ENCODE measurements at places on chromosomes 2 and 18. TPM values are rescaled to one million over a fixed set of nuclear protein-coding genes. Genes with fewer than 3 reads are reported as not detected.

GRCh38 chr2:105828558-105828957 lies 83.8 kb downstream of the NCK2 start:
- no peak for DNase-seq

DNA sequence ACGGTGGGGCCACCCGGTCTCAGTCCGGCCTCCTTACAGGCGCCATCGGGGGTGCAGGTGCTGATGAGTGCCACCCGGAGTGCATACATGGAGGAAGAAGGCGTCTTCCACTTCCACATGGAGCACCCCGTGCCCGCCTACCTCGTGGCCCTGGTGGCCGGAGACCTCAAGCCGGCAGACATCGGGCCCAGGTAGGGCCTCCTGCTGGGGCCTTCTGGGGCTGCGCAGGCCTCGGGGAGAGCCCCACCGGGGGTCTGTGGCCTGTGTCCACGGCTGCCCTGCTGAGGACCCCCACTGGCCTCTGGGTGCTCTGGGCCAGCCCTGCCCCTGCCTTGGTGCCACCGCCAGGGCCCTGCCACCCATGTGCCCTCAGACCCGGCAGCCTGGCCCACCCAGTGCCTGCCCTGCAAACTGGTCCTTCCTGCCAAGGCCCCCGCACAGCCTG lies 4.8 kb downstream of the RNPEPL1 start:
- DNase-seq = no peak

- DNase-seq = no peak
Measured at GRCh38 chr18:59932401-59932800, 32.6 kb downstream of the PMAIP1 start.

GRCh38 chr2:222566229-222566628 lies 89.7 kb downstream of the FARSB start:
- DNase-seq = no peak

DNA sequence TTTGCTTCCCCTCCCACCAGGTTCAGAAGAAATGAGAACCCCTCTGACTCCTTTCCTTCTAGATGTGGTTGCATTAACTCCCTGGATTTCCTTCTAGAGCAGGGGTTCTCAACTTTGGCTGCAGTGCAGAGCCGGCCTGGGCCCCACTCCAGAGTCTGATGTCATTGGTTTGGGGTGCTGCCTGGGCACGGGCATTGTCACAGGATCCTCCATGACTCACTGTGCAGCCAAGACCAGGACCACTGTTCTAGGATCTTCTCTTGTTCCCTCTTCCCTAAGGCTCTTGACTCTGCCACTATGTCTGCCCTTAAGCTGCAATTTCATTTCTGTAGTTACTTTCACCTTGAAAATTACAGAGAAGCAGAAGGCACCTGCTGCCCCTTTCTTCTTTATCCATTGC lies 31.8 kb downstream of the TBC1D8 start:
- no peak for DNase-seq

- no peak for DNase-seq
Measured at GRCh38 chr18:49846361-49846662, 33.0 kb upstream of the ACAA2 start.

DNA sequence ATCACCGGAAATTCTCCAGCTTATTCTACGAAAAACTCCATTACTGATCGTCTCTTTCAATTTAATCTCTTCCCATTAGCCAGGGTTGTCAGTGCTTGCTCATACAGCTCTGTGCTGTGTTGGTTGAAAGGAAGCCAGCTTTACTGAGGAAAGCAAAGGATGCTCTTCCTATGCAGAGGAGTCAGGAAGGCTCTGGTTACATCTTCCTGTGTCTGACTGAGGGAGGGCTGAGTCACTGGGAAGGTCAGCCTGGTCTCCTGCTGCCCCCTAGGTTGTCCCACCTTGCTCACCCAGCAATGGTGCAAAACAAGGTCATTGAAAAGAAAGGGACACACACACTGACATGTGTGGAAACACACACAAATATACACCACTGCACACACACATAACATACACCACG lies 975.6 kb downstream of the DCDC2C start:
- DNase-seq = no peak

DNA sequence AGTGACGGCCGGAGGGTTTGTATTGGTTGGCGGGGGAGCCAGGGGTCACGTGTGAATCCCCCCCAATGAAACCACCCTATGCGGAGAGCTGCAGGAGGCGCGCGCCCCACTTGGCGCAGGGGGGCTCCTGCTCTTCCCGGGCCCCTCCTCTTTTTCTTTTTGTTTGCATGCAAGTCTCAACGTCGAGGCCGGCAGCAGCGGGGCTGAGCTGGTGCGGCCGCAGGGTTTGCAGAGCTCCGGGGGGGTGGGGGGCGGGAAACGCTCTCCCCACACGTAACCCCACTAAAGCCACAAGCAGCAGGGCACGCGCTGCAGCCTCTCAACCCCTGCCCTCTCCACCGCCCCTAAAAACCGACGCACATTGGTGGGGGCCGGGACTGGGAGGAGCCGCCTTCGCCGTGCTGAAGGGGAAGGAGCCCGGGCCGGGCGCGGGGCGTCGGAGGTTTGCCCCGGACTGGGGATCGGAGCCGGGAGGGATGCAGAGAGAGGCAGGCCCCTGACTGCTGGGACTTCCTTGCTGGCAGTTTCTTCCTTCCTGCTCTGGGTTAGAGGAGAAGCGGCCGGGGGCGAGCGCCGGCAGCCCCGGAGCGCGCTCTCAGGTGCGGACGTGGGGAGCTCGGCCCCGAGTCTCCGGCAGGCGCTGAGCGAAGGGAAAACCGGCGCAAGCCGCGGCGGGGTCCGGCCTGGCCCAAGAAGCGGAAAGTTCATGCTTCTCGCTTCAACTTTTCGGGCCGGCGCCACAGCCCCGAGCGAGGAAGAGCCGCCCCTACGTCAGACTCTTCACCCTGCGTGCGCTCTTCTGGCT lies 864 bp downstream of the LBH start:
- DNase-seq = no peak

DNA sequence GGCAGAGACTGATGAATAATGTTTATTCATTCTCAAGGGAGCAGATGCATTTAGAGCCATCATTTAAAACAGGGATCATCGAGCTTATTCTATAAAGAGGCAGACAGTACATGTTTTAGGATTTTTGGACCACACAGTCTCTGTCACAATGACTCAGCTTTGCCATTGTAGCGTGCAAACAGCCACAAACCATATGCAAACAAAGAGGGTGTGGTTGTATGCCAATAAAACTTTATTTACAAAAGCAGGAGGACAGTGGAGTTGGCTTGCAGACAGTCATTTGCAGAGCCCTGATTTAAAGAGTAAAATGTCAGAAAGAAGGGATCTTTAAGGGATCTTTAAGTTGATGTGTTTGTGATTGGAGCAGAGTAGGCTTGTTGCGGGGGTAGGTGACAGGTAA lies 51.5 kb downstream of the SMIM21 start:
- DNase-seq = no peak

DNA sequence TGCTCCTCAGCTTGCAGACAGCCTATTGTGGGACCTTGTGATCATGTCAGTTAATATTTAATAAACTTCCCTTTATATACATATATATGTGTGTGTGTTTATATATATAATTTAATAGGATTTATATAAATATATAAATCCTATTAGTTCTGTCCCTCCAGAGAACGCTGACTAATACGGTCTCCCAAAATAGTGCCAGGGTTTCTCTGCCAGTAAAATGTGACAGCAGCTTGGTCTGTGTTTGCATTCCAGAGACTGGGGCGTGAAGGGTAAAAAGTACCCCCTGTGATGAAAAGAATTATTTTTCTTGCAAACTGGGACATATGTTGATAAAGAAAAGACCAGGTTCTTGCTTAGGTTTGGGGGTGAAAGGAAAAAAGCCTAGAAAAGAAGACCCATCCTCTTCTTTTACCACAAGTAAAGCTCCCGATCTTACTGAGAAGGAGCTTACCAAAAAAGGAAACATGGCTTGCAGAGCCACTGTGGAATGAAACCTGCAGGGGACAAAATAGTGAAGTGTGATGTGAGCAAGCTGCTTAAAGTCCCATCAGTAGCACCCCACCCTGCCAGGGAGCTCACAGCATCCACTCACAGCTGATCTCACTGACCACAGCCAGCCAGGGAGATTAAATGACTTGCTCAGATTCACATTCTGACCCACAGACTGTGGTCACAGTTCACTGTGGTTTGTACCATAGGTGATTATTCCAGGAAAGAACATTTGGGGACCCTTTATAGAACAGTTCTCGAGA lies 110.9 kb upstream of the RMP24 start:
- peak; percentile 33 for DNase-seq

- no peak for DNase-seq
Measured at GRCh38 chr2:209191139-209191538, 232.7 kb upstream of the MAP2 start.

DNA sequence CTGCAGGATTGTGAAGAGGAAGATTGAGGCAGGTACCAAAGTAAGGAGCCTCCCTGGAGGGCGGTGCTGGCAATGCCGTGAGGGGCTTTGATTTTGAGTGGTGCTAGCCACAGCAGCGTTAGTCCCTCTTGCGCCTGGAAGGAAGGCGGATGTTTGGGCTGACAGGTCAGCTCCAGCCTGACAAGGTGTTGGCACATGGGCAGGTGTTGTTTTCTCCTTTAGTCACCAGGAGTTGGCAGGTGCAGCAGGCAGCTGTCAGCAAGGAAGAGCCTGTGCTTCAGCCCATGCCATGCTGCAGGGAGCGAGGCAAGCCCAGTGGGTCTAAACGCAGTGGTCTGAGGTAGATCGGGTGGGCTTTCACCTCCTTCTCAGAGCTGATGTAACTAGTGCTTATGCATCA lies 8.5 kb downstream of the SEC11C start:
- no peak for DNase-seq

DNA sequence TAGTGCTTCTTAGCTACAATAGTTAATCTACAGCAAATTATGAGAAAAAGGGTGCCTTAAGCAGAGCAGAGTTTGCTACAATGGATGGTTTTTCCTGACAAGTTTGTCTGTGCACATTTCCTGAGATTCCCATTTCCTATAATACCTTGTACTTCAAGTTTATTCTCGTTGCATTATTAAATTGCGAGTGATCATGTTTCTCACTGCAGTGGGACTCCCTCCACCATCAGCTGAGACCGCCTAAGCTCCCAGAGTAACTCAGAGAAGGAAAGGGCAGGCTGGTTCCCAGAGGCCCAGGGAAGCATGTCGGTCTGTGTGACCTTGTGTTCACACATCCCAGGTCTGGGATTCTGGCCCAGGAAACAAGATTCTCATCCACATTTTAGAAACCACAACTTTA lies 162.1 kb downstream of the ARL4C start:
- DNase-seq = no peak

GRCh38 chr18:39232490-39232889 lies 1666.9 kb upstream of the CELF4 start:
- DNase-seq = no peak

DNA sequence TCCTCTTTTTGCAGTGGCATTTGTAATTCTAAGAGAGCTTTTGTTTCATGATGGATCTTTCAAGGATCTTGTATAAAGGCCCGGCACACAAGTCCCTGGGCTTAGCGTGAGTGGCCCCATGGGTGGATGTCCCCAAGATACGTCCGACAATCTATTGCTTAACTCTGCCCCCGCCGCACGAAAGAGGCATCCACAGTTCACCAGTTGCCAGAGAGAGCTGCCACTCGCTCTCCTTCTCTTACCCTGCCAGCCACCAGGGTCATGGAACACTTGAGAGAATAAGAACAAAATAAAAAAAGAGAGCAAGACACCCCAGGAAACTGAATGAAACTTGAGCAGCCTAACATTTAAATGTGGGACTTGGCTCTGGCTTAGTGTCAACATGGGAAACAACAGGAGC lies 92.3 kb downstream of the CTAGE1 start:
- no peak for DNase-seq

- DNase-seq = no peak
Measured at GRCh38 chr2:63853527-63854310, 12.0 kb downstream of the UGP2 start.

- DNase-seq = no peak
Measured at GRCh38 chr18:42617221-42617620, 498.3 kb downstream of the RIT2 start.

GRCh38 chr2:234044157-234044556 lies 6.3 kb upstream of the SPP2 start:
- DNase-seq = no peak

DNA sequence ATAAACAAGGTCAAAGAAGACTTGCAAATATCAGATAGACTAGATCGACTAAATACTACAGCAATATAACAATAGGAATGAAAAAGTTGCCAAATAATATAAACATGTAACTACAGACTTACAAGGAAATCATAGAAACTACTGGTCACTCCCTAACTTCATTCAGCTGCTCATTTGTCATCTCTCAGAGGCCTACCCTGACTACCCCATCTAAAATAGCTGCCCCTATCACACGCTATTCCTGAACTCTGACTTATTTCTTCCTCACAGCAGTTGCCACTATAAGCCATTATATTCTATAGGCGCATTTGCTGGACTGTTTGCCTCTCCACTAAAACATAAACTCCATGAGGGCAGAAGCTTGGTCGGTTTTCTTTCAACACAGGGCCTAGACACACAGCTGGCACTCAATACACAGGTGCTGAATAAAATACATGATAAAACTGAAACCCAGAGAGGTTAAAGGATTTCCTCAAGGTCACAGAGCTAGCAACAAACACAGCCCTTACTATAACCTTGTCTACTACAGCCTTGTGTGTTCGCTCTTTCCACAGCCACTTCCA lies 1.8 kb downstream of the STRN start:
- no peak for DNase-seq

- peak; percentile 49 for DNase-seq
Measured at GRCh38 chr2:74525717-74526648, at the start of gene DQX1. DQX1 (minus strand) TSS chr2:74526231; CDS start chr2:74525729, 502 bp downstream.

DNA sequence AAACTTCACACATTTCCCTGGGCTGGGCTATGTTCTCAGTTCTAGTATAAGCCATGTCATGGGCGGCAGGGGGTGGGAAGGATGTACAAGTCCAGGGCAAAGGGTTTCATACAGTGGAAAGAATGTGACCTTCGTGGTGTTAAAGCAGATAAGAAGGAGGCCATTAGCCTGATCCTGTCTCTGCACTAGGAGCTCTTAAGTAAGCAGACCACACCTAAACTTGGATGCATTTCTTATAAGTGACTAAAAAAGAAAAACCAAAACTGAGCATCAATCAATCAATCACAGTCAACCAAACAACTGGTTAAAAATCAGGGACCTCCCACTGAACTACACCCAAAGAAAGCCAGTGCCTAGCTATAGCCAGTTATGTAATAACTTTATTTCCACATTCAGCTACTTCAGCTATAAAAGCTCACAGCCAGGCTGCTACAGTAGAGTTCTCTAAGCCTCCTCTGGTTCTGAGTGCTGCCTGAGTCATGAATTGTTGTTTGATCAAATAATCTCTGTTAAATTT lies 46.8 kb upstream of the RIOK3 start:
- no peak for DNase-seq

- no peak for DNase-seq
Measured at GRCh38 chr18:58223717-58224424, 179.8 kb downstream of the NEDD4L start.

DNA sequence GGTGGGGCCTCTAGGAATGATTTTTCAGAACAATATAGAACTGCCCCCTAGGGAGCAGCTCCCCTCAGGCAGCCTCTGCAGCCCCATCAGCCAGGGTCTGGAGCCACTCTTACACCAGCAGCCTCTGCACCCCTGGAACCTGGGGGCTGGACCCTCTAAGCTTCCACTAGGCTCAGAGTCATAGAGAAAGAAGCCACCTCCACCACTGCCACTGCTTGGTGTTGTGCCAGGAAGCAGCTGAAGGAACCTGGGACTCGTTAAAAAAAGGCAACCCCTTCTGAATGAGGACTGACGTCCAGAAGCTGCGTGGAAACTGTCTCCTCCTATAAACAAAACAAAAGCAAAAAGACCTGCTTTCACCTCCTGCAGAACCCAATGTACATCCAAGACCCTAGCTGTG lies 98.1 kb upstream of the HS6ST1 start:
- no peak for DNase-seq

SRD5A2 gene
- total RNA-seq = not detected

VWC2L gene
- not detected for total RNA-seq

B3GNT2 gene
- 59.6 TPM for total RNA-seq

POMC gene
- 6.2 TPM for total RNA-seq
